ENCODE measurements at places on chromosomes 12 and 14.

DNA sequence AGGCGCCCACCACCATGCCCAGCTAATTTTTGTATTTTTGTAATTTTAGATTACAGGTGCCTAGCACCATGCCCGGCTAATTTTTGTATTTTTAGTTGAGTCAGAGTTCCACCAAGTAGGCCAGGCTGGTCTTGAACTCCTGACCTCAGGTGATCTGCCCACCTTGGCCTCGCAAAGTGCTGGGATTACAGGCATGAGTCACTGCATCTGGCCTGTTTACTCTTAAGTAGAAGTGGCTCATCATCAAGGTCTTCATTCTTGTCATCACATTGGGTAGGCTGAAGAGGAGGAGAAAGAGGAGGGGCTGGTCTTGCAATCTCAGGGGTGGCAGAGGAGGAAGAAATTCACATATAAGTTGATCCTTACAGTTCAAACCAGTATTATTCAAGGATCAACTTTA, 152.4 kb upstream of the ATP2B1 start:
- no peak overlapping the region for H3K4me3 ChIP-seq
- no peaks in the 10 kb centered on the region for H3K27me3 ChIP-seq
- H3K36me3 ChIP-seq, result no peaks in the 10 kb centered on the region
- H3K4me1 ChIP-seq, result peaks cover 29% of the 10 kb centered on the region

DNA sequence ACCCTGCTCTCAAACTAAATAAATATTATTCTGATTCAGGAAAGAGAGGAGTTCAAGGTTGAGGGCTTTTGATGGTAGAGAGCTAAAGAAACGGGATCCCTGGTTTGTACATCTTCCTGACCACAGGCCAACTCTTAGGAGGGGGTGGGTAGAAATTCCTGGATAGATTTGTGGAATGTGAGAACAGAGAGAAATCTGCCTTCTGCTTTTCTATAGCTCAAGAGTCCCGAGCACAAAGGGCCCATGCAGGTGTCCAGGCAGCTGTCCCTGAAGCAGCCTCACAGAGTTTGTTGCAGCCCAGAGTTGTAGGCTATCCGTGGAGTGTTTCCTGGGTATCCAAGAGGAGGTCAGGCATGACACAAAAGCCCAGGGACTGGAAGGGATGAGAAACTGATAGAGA, 198.6 kb downstream of the BCAT1 start:
- H3K4me1 ChIP-seq, result no peaks in the 10 kb centered on the region
- no peaks in the 10 kb centered on the region for H3K36me3 ChIP-seq

DNA sequence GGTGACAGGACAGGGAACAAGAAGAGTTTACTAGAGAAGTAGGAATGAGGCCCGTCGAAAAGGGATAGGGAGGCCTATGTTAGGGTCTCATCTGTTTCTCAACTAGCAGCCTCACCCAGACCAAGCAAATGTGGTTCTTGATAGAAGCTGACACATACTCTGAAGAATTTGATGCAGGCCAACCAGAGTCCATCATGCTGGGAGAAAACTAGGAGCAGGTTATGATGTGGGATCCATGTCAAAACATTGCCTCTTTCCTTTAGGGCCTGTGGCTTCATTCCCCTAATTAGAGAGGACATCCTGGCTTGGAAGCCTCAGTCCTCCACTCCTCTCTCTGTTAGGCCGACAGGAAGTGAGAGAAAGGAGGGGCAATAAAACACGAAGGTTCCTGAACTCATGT, 122.8 kb downstream of the NTF3 start:
- H3K27ac ChIP-seq, result no peak overlapping the region
- H3K4me3 ChIP-seq, result no peak overlapping the region
- H3K4me1 ChIP-seq, result no peaks in the 10 kb centered on the region
- H3K27me3 ChIP-seq, result peaks cover 5% of the 10 kb centered on the region
- DNase-seq, result no peak

- H3K36me3 ChIP-seq, result peaks cover 18% of the 10 kb centered on the region
- peak overlapping the region; percentile 83 for H3K4me3 ChIP-seq
- H3K27me3 ChIP-seq, result no peaks in the 10 kb centered on the region
Observed at GRCh38 chr12:107760207-107760808, 629 bp downstream of the PRDM4 start.

- no peak for DNase-seq
- no peak overlapping the region for H3K27ac ChIP-seq
- peaks cover 3% of the 10 kb centered on the region for H3K36me3 ChIP-seq
- H3K27me3 ChIP-seq, result no peaks in the 10 kb centered on the region
- H3K4me3 ChIP-seq, result no peak overlapping the region
- H3K4me1 ChIP-seq, result no peaks in the 10 kb centered on the region
Observed at GRCh38 chr12:103808239-103808880, 32.7 kb downstream of the NT5DC3 start.

GRCh38 chr12:114932806-114933205, 248.8 kb upstream of the TBX3 start:
- no peak for DNase-seq
- no peak overlapping the region for H3K4me3 ChIP-seq
- H3K27me3 ChIP-seq, result no peaks in the 10 kb centered on the region
- H3K4me1 ChIP-seq, result no peaks in the 10 kb centered on the region

- H3K27me3 ChIP-seq, result no peaks in the 10 kb centered on the region
- H3K36me3 ChIP-seq, result peaks cover 88% of the 10 kb centered on the region
- no peak for DNase-seq
- H3K4me3 ChIP-seq, result no peak overlapping the region
Observed at GRCh38 chr14:90268420-90268819, 12.1 kb downstream of the PSMC1 start.

DNA sequence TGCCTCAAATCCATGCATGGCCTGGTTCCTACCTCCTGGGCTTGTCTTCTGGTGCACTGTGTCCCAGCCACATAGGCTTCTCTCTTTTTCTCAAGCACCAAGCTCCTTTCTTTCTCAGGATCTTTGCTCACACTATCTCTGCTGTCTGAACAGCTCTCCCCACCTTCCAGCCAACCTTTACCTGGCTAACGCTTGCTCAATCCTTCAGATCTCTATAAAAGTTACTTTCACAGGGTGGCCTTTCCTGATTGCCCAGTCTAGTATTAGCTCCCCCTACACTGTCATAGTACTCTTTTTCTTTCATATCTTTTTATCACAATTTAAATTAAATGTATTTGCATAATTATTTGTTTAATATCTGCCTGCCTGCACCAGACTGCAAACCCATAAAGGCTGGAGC, 3.8 kb downstream of the PARP11 start:
- no peaks in the 10 kb centered on the region for H3K36me3 ChIP-seq
- no peak overlapping the region for H3K4me3 ChIP-seq
- DNase-seq, result no peak
- H3K27me3 ChIP-seq, result no peaks in the 10 kb centered on the region
- peak overlapping the region; percentile 90 for H3K27ac ChIP-seq

- no peak for DNase-seq
- no peak overlapping the region for H3K27ac ChIP-seq
- no peaks in the 10 kb centered on the region for H3K4me1 ChIP-seq
- no peak overlapping the region for H3K4me3 ChIP-seq
Observed at GRCh38 chr12:304805-305204, 42.2 kb upstream of the SLC6A13 start.

DNA sequence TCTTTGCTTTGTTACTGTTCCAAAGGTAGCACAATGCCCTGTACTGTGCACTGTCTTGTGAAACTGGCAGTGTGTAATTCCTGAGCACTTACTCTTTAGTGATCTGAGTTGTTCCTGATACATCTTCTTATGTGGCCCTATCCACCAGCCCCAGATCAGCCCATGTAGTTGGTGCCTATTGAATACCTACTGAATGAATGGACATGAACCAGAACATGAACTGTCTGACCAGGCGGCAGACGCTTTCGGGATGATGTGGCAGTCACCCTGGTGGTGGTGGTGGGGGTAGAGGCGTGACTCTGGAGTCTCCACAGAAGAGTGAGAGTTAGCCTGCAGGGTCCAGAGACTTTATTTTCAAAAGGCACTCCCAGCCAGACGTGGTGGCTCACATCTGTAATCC, 46.6 kb upstream of the PAPOLA start:
- H3K36me3 ChIP-seq, result no peaks in the 10 kb centered on the region
- no peak overlapping the region for H3K4me3 ChIP-seq
- no peaks in the 10 kb centered on the region for H3K27me3 ChIP-seq
- DNase-seq, result no peak
- no peaks in the 10 kb centered on the region for H3K4me1 ChIP-seq

- no peaks in the 10 kb centered on the region for H3K4me1 ChIP-seq
- no peak overlapping the region for H3K27ac ChIP-seq
- no peaks in the 10 kb centered on the region for H3K27me3 ChIP-seq
- no peak for DNase-seq
Observed at GRCh38 chr12:83143950-83144349, 457.2 kb downstream of the TMTC2 start.

- no peaks in the 10 kb centered on the region for H3K36me3 ChIP-seq
- no peak overlapping the region for H3K27ac ChIP-seq
- no peak for DNase-seq
- peaks cover 8% of the 10 kb centered on the region for H3K27me3 ChIP-seq
Observed at GRCh38 chr14:105091054-105091516, 25.9 kb upstream of the GPR132 start.

- no peaks in the 10 kb centered on the region for H3K4me1 ChIP-seq
- DNase-seq, result no peak
- no peaks in the 10 kb centered on the region for H3K27me3 ChIP-seq
- no peak overlapping the region for H3K27ac ChIP-seq
Observed at GRCh38 chr12:85956081-85956480, 82.0 kb downstream of the NTS start.

GRCh38 chr14:81302638-81303037, 81.9 kb upstream of the GTF2A1 start:
- no peaks in the 10 kb centered on the region for H3K27me3 ChIP-seq
- DNase-seq, result no peak
- no peaks in the 10 kb centered on the region for H3K36me3 ChIP-seq
- H3K4me3 ChIP-seq, result no peak overlapping the region

DNA sequence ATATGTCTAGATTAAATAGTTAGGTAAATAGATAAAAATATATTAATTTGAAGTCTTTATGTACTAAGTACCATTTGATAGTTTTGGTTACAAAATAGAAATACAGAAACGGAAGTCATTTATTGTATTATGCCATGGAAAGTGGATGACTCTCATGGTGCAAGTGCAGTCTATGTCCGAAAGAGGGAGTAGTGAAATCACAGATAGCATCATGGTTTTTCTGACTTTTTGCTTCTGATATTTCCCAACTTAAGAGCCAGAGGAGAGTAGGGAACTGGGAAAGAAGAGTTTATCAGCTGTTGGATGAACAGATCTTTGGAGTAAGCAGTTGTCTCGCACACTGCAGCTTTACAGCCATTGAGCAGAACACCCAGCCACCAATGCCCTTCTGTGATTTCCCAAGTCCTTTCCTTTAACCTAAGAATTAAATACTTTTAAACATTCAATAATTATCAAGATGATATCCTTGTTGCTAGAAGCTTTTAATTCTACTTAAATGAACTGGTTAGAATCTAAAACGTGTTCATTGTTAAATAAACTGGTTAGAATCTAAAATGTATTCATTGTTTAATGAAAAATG, 18.4 kb upstream of the SRGAP1 start:
- H3K36me3 ChIP-seq, result no peaks in the 10 kb centered on the region
- no peaks in the 10 kb centered on the region for H3K4me1 ChIP-seq

DNA sequence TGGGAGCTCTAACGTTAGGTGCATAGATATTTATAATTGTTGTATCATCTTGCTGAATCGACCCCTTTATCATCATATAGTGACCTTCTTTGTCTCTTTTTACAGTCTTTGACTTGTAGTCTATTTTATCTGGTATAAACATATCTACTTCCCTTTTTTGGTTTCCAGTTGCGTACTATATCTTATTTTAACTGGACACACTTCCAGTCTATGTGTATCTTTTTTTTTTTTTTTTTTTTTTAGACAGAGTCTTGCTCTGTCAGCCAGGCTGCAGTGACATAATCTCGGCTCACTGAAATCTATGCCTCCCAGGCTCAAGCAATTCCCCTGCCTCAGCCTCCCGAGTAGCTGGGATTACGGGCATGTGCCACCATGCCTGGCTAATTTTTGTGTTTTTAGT, 41.9 kb upstream of the ZFP36L1 start:
- H3K27ac ChIP-seq, result no peak overlapping the region
- no peaks in the 10 kb centered on the region for H3K4me1 ChIP-seq
- H3K27me3 ChIP-seq, result no peaks in the 10 kb centered on the region
- no peaks in the 10 kb centered on the region for H3K36me3 ChIP-seq

GRCh38 chr14:34628681-34629135, 1.2 kb downstream of the SNX6 start:
- no peaks in the 10 kb centered on the region for H3K27me3 ChIP-seq
- H3K4me3 ChIP-seq, result peak overlapping the region; percentile 96
- H3K36me3 ChIP-seq, result peaks cover 12% of the 10 kb centered on the region
- peak overlapping the region; percentile 93 for H3K27ac ChIP-seq
- no peak for DNase-seq

DNA sequence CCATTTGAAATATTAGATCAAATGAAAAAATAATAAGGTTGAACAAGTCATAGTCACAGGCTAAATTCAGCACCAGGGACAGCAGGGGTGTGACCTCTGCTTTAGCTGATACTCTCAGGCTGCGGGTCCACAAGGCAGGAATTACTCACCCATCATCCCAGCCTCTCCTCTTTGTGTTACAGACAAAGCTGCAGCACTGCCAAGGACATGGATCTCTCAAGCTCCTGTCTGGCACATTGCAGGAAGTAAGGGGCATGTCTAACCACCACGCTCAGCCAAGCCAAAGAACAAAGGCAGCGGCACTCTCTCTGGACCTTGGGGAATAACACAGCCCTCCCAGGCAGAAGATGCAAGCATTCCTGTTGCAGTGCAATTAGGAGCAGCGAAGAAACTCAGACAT, 783.8 kb downstream of the VRK1 start:
- no peak for DNase-seq
- H3K27ac ChIP-seq, result no peak overlapping the region
- no peaks in the 10 kb centered on the region for H3K27me3 ChIP-seq
- H3K36me3 ChIP-seq, result no peaks in the 10 kb centered on the region
- H3K4me3 ChIP-seq, result no peak overlapping the region

DNA sequence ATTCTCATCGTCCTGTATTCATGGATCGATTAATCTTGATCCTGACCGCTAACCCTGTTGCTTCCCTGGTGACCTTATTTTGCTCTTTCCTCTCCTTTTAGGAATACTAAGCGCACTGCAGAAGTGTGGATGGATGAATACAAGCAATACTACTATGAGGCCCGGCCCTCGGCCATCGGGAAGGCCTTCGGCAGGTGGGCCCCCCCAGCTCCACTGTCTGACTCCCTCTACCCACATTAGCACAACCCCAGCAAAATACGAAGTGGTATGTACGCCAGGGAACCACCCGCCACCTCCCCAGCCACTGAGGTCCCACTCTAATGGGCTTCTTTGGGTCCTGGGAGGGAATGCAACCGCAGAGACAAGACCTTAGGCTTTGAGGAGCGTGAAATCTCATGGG, 58.7 kb downstream of the ERH start:
- H3K4me3 ChIP-seq, result no peak overlapping the region
- DNase-seq, result no peak
- H3K27ac ChIP-seq, result no peak overlapping the region
- no peaks in the 10 kb centered on the region for H3K27me3 ChIP-seq
- no peaks in the 10 kb centered on the region for H3K36me3 ChIP-seq

GRCh38 chr12:56158926-56159461, 835 bp downstream of the MYL6 start:
- no peaks in the 10 kb centered on the region for H3K27me3 ChIP-seq
- H3K4me3 ChIP-seq, result peak overlapping the region; percentile 99
- peak overlapping the region; percentile 93 for H3K27ac ChIP-seq
- peaks cover 51% of the 10 kb centered on the region for H3K4me1 ChIP-seq
- H3K36me3 ChIP-seq, result peaks cover 46% of the 10 kb centered on the region
